ENCODE measurements at places on chromosomes 5 and 9. TPM values are rescaled to one million over a fixed set of nuclear protein-coding genes. Genes with fewer than 3 reads are reported as not detected.

DNA sequence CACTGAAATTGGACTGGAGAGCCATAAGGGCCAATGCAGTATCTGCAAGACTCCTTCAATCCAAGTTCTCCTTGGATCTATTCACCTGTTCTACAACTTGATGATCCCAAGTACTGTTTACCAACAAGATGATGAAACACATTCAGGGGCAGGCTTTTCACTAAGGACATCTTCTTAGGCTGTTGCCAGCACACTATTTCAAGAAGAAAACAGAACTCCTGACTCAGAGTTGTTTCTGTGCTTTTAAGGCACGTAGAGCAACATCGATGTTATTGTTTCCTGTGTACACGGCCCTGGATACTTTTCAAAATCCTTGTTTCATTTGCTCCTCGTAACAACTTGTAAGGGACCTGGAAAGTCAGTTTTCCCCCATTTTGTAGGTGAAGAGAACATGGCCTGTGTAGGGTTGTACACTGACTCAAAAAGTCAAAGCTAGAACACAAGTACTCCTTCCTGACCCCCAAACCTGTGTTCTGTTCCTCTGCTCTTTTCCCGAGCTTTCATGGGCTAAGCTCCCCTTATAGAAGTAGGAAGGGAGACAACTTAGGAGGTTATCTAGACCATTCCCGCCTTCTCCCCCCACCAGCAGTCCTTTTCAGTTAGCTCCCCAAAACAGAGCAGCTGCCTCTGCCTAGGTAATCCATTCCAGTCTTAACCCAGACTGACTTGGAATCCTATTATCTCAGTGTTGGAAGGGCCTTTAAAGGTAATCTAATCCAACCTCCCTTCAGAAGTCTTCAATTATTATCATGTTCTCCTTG is 5.2 kb upstream of the MGAT1 start:
- peak overlapping the region; percentile 80 for H3K4me3 ChIP-seq
- H3K36me3 ChIP-seq, result peaks cover 6% of the 10 kb centered on the region
- H3K27ac ChIP-seq, result peak overlapping the region; percentile 84

The PCDHGB7 gene
- not detected for total RNA-seq

DNA sequence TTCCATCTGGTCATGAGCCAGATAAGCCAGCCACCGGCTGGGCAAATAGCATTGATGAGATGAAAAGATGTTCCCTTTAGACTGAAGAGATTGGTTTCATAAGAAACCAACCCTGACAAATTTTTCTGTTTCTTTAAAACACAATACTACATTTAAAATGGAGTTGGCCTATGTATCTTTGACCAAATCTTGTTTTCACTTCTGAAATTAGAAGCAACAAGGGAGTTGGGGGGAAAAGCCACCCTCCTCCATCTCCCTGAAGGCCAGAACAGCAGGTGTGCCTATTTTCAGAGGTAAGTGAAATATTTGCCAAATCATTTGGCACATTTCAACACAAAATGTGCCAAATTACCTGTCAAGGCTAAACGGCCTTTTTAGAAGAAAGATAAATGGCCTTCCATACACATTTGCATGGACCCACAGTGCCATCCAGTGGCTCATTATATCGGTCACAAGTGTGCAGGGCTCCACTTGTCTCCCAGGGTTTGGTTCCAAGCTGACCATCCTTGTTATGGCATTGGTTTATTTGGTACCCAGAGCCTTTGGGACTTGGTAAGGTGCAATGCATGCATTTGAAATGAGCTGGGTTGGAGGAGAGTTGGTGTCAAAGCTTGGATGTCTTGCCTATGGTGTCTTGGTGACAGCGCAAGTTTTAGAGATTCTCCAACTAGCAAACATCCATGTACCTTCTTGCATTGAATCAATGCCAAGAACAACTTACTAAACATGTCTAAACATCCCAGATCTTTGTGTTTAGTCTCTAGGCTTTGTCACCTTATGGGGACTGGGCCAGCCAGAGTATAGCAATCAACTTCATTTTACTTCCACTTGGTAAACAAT is 372.0 kb upstream of the KIF2A start:
- no peaks in the 10 kb centered on the region for H3K4me1 ChIP-seq
- H3K27me3 ChIP-seq, result no peaks in the 10 kb centered on the region
- no peak for DNase-seq
- no peak overlapping the region for H3K4me3 ChIP-seq

DNA sequence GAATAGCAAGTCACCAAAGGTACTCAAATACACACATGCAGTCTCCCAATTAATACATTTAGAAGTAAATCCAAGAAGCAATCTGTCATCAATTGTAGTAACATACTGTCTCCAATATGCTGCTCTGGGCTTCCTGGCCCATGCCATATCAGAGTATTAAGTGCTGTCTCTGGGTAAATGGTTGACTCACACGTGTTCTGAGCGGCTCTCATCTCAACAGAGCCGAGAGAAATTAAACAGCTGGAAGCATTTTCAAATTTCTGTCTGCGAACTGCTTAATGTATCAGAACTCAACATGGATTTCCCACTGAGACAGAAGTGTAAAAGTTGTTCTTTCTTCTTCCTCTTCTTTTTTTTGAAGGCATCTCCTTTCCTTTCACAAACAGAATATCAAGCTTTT is 247.3 kb upstream of the TAS2R1 start:
- H3K27ac ChIP-seq, result no peak overlapping the region
- no peak for DNase-seq
- no peak overlapping the region for H3K4me3 ChIP-seq
- no peaks in the 10 kb centered on the region for H3K4me1 ChIP-seq
- H3K36me3 ChIP-seq, result no peaks in the 10 kb centered on the region

- DNase-seq, result no peak
- H3K4me3 ChIP-seq, result no peak overlapping the region
- no peak overlapping the region for H3K27ac ChIP-seq
- no peaks in the 10 kb centered on the region for H3K36me3 ChIP-seq
- no peaks in the 10 kb centered on the region for H3K27me3 ChIP-seq
Observed at GRCh38 chr5:151819830-151820229, 48.1 kb downstream of the G3BP1 start.

DNA sequence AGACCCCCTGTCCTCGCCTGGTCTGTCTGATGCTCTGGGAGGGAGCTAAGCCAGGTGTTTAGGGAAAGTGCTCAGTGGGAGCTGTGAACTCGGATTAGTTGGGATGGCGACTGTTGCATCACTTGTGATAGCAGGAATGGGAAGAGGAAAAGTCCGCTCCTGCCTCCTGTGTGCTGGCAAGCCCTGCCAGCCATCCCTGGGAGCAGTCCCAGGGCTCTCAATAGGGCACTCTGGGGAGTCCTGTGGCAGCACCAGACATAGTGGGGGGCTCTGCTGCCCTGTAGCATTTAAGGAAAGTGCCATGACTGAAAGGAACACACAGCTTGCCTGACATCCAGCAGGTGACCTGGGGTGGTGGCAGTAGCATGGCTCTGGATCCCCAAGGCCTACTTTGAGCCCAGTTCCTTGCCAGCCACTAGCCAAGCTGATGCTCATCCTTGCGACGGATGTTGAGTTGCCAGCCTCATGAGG is 81.5 kb downstream of the AMBP start:
- no peaks in the 10 kb centered on the region for H3K27me3 ChIP-seq
- no peak for DNase-seq
- H3K36me3 ChIP-seq, result no peaks in the 10 kb centered on the region

GRCh38 chr5:55220433-55221185 is 6.5 kb downstream of the MCIDAS start:
- H3K4me1 ChIP-seq, result peaks cover 33% of the 10 kb centered on the region
- H3K36me3 ChIP-seq, result no peaks in the 10 kb centered on the region
- DNase-seq, result no peak
- H3K27ac ChIP-seq, result no peak overlapping the region
- peak overlapping the region; percentile 30 for H3K4me3 ChIP-seq

The RASEF gene
- total RNA-seq, result not detected

DNA sequence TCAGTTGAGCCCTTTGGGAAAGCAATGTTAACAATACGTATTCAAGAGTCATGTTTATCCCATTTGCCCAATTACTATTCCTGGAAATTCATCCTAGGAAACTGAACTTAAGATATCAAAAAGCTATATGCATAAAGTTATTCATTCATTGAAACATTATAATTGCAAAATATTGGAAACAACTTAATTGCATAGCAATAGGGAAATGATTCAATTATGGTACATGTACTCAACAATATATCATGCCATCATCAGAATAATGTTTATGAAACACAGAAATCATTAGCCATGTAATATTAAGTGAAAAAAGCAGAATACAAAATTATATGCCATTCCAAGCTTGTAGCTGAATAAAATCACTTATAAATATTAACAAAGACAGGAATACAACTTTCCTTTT is 35.3 kb downstream of the ABCA1 start:
- H3K27me3 ChIP-seq, result no peaks in the 10 kb centered on the region
- peaks cover 5% of the 10 kb centered on the region for H3K36me3 ChIP-seq
- H3K4me1 ChIP-seq, result no peaks in the 10 kb centered on the region
- H3K4me3 ChIP-seq, result no peak overlapping the region
- no peak for DNase-seq

GRCh38 chr9:118967901-118968300 is 401.3 kb downstream of the BRINP1 start:
- no peak overlapping the region for H3K4me3 ChIP-seq
- DNase-seq, result no peak
- H3K27ac ChIP-seq, result no peak overlapping the region
- H3K27me3 ChIP-seq, result no peaks in the 10 kb centered on the region

DNA sequence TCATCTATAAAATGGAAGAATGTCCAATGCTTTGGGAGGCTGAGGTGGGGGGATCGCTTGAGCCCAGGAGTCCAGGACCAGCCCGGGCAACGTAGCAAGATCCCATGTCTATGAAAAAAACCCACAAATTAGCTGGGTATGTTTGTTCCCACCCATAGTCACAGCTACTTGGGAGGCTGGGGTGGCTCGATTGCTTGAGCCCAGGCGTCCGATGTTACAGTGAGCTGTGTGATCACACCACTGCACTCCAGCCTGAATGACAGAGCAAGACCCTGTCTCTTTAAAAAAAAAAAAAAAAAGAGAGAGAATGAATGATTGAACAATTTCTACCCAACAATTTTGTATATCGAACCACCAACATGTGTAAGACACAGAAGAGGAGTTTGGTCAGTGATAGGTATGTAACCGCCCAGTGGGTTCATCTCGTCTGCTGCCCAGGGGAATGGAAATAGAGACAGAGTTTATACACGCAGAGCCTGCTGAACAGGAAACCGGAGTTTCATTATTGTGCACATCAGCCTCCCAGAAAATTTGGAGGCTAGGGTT is 26.2 kb upstream of the ERGIC1 start:
- H3K27me3 ChIP-seq, result no peaks in the 10 kb centered on the region
- H3K4me3 ChIP-seq, result peak overlapping the region; percentile 42
- DNase-seq, result no peak
- H3K4me1 ChIP-seq, result peaks cover 14% of the 10 kb centered on the region
- no peaks in the 10 kb centered on the region for H3K36me3 ChIP-seq
- no peak overlapping the region for H3K27ac ChIP-seq

The MYOZ3 gene
- not detected for total RNA-seq

DNA sequence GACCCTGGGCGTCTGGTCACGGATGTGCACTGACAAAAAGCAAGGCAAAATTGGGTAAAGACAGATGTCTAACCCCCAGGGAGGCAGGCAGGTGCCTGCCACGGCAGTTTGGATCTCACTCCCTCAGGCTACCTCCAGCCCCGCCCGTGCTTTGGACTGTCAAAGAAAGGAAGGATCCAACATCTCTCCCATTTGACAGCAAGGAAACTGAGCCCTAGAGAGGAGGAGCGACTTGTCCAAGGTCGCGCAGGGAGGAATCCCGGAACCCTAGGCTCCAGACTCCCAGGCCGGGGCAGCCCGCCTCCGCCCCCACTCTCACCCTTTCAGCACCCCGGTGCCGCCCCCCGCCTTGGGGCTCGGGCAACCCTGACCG is 376 bp downstream of the GOLGA1 start:
- H3K4me1 ChIP-seq, result peaks cover 20% of the 10 kb centered on the region
- peak overlapping the region; percentile 96 for H3K4me3 ChIP-seq
- DNase-seq, result no peak
- peak overlapping the region; percentile 95 for H3K27ac ChIP-seq
- peaks cover 22% of the 10 kb centered on the region for H3K36me3 ChIP-seq
- H3K27me3 ChIP-seq, result no peaks in the 10 kb centered on the region

- H3K4me1 ChIP-seq, result peaks cover 20% of the 10 kb centered on the region
- H3K36me3 ChIP-seq, result peaks cover 1% of the 10 kb centered on the region
- H3K27me3 ChIP-seq, result no peaks in the 10 kb centered on the region
- H3K27ac ChIP-seq, result no peak overlapping the region
- H3K4me3 ChIP-seq, result peak overlapping the region; percentile 51
Observed at GRCh38 chr9:128250839-128251731, 24.7 kb downstream of the GOLGA2 start.

The PRELID2 gene
- 0.44 TPM for total RNA-seq

GRCh38 chr5:95454536-95454935 is 63.4 kb downstream of the FAM81B start:
- no peak overlapping the region for H3K27ac ChIP-seq
- no peaks in the 10 kb centered on the region for H3K27me3 ChIP-seq
- H3K4me3 ChIP-seq, result no peak overlapping the region
- DNase-seq, result no peak
- H3K4me1 ChIP-seq, result no peaks in the 10 kb centered on the region
- H3K36me3 ChIP-seq, result no peaks in the 10 kb centered on the region

DNA sequence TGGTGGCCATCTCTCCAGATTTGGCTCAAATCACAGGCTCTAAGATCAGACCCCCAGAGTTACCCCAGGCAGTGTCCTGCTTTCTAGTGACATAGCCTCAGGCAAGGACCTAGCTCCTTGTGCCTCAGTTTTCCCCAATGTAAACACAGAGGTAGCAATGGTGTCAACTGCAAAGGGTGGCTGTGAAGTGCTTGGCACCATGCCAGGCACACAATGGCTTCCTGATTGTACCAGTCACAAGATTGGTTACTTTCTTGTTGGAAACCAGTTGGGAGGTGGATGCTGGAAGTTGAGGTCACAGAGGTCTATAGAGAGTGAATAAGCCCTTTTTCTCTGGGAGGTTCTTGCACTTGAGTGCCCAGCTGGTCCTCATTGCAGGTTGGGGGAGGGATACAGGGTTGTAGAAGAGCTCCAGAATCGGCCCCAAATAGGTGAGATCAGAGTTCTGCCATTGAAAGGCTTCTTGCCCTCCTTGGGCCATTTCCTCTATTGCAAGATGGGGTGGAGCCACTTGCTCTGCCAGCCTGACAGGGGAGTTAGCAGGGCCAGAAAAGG is 2.3 kb downstream of the STKLD1 start:
- no peaks in the 10 kb centered on the region for H3K27me3 ChIP-seq
- H3K4me1 ChIP-seq, result peaks cover 28% of the 10 kb centered on the region
- DNase-seq, result no peak
- H3K4me3 ChIP-seq, result no peak overlapping the region
- H3K27ac ChIP-seq, result no peak overlapping the region

GRCh38 chr5:610744-611730 is 1.1 kb upstream of the CEP72 start:
- H3K4me1 ChIP-seq, result peaks cover 30% of the 10 kb centered on the region
- peak overlapping the region; percentile 90 for H3K4me3 ChIP-seq
- no peak for DNase-seq
- no peaks in the 10 kb centered on the region for H3K36me3 ChIP-seq

Measured in CD4-positive, alpha-beta T cell (primary cell).